ENCODE measurements at places on chromosomes 16 and 17. TPM values are rescaled to one million over a fixed set of nuclear protein-coding genes. Genes with fewer than 3 reads are reported as not detected.

SMG1 gene
- polyA plus RNA-seq: 74.9 TPM

DNA sequence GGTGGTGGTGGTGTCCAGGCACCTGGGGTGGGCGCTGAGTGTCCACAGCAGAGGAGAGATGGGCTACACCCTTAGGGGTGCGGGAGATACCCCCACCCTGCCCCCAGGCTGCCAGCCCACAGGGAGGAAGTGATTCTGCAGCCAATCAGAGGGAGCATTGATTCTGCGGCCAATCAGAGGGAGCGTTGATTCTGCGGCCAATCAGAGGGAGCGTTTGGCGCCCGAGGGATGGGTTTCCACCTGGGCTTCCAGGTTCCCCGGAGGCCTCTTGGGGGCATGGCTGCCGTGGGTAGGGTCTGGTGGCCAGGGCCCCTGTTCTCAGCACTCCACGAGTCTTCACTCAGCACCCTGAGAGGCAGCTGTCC lies 28.2 kb upstream of the ACSF3 start:
- no peak for DNase-seq

DNA sequence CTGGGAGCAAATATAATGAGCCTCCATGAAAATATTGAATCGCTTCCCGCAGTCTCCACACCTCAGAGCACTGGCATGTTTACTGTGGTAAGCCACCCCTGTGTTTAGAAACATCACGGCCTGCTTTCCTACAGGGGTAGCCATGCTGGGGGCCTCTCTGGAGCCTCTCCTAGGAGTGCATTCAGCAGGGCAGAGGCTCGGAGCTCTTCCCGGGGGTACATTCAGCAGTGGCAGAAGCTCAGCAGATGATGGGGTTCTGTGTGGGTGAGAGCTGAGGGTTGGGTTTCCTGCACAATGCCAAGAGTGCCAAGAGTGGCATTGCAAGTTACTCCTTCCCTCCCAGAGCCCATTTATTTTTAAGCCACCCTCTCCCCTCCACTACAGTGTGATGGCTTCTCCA lies 386.6 kb downstream of the SEC14L1 start:
- no peak for DNase-seq

HOXB6 gene
- 13.3 TPM for polyA plus RNA-seq

GRCh38 chr17:42132941-42133340 lies 10.3 kb downstream of the HSPB9 start:
- DNase-seq: peak; percentile 44

MMP2 gene
- 568 TPM for polyA plus RNA-seq

DNA sequence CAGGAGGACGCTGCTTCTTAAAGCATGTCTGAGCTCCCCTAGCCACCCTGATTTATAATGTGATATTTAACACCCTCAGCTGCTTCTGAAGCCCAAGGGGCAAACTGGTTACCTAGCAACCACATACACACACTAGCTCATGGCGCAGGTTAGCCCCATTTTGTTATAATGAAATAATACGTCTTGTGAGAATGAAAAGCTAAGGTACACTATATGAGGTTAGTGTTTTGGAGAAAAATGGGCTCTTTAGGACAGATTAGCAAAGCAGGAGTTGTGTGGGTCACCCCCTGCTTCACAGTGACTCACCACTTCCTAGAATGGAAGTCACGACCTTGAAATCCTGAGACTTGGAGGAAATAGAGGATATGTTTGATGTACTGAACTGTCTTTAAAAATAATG lies 404.8 kb upstream of the HSBP1 start:
- no peak for DNase-seq

DNA sequence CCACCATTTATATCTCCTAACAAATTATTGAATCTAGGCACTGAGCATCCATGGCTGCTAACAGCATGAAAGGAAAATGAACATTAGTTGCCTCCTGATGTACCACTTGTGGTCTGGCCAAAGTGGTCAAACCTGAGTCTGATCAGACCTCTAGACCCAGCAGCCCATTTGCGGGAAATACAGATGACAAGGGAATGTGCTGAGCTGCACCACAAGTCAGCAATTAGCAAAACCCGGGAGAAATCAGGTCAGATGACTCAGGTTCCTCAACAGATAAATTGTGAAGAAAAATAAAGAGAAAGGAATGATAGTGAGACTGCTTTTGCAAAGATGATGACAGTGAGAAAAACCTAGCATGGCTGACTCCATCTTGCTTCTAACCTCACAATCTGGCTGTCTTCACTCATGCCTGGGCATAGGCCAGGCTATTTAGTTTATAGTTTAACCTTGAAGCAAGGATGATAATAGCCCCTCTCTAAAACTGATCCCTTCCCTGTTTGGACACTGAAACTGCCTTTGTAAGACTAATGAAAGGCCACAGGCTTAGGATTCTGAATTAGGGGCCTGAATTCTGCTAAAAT lies 142.7 kb upstream of the ASIC2 start:
- no peak for DNase-seq

- DNase-seq: no peak
Measured at GRCh38 chr16:13483121-13483520, 436.8 kb upstream of the ERCC4 start.

GRCh38 chr17:3385869-3386816 lies at the start of gene OR3A2:
Gene OR3A2, minus strand, starts transcription at chr17:3386308.
- no peak for DNase-seq

DNA sequence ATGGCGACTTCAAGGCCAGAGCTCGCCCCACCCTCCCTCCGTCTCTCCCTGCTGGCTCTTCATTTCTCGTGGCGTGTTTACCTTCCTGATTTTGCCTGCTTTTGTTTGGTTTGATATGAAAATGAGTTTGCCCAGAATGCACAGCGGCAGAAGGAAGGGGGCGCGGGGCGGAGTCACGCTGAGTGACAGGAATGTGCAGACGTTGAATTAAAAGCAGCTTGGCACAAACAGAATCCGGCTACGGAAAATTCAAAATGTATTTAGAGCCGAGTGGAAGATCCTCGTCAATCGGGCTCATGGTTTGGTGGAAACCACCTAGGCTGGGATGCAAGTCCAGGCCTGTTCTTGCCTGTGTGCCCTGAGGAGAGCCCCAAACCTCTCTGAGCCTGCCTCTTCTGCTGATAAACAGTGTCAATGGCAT lies 102.7 kb downstream of the SDK2 start:
- no peak for DNase-seq

INPP5K gene
- polyA plus RNA-seq: 32.9 TPM

AIPL1 gene
- polyA plus RNA-seq: not detected

- no peak for DNase-seq
Measured at GRCh38 chr16:78297066-78297666, 197.7 kb downstream of the WWOX start.

LASP1 gene
- polyA plus RNA-seq: 132 TPM

TBC1D26 gene
- 0.21 TPM for polyA plus RNA-seq

DNA sequence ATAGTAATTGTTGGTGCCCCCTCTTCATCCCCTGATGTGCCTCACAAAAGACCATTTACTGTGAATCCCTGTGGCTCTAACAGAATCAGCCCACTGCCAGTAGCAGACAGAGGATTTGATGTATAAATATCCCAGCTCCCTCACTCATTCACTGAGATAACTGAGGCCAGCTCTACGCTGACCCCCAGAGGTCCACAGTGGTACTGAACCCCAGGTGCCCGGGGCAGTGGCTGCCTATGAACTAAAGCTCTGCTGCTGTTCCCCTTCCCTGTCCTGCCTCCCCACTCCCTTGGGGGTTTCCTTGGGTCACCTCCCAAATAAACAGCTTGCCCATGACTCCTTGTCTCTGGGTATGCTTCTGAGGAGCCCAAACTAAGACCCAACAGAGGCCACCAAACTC lies 295.8 kb downstream of the FOXL1 start:
- no peak for DNase-seq

DNA sequence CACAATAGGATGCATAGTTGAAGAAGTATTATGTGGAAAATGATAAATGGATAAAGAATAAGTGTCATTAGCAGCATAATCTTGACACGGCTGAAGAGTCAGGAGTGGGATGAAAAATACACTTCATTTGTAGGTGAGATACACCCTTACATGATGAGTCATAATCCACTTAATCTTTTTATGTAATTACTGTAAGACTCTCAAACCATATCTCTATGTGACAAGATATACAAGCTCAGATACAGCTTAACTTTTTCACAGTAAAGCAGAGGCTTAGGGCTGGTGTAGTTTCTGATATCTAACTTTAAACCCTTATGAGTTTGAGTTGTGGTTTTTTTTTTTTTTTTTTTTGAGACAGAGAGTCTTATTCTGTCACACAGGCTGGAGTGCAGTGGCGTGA lies 101.2 kb downstream of the FTO start:
- no peak for DNase-seq

CES1 gene
- 120 TPM for polyA plus RNA-seq
